Activated CD4-positive, alpha-beta T cell treated with anti-CD3 and anti-CD28 coated beads, Interleukin-2, amount 50 U/mL, for 16 hours (primary cell): ENCODE measurements at places on chromosomes 4 and X.
A peak's percentile ranks its signal among the peaks of the same experiment; 100 is the strongest.

GRCh38 chr4:53307210-53307609 lies 58.7 kb downstream of the SCFD2 start:
- DNase-seq = no peak

- no peak for DNase-seq
Observed at GRCh38 chr4:143699331-143700045, 987 bp downstream of the FREM3 start.

GRCh38 chr4:151702256-151702655 lies 58.6 kb downstream of the GATB start:
- DNase-seq = no peak

DNA sequence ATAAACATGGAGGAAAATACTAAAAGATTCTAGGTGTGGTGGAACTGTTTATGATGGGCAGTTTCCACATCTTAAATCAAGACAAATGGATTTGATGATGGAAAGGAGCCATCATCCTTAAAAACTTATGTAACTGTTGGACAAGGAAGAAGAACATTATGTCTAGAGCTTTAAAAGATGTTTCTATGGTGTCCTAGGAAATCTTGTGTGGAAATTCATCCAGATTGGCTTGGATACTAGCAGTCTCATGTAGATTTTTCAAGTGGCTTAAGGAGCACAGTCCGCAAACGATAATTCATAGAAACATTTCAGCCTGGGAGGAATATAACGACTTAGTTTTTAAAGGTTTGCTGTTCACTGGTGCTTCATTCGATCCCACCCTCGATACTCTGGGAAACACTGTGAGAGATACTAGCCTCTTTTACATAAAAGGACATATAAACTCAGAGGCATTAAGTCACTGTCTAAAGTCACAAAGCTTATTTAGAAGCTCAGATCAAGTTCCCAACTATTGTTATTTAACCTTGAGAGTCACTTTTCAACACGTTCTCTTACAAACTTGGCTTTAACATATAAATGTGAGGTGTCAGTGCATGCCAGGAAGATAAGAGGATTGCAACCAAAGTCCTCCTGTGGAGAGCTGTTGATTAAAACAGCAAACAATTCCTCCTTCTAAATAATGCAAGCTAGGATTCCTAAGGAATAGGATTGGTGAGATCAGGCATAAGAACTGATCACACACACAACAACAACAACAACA lies 135.7 kb upstream of the SCML1 start:
- DNase-seq = no peak

GRCh38 chrX:148610328-148610698 lies 109.9 kb downstream of the AFF2 start:
- DNase-seq = no peak

GRCh38 chr4:139279760-139280620 lies at the start of gene MGARP:
Gene MGARP, minus strand, starts transcription at chr4:139280225. Its CDS starts 67 bp downstream, at chr4:139280158.
- no peak for DNase-seq

DNA sequence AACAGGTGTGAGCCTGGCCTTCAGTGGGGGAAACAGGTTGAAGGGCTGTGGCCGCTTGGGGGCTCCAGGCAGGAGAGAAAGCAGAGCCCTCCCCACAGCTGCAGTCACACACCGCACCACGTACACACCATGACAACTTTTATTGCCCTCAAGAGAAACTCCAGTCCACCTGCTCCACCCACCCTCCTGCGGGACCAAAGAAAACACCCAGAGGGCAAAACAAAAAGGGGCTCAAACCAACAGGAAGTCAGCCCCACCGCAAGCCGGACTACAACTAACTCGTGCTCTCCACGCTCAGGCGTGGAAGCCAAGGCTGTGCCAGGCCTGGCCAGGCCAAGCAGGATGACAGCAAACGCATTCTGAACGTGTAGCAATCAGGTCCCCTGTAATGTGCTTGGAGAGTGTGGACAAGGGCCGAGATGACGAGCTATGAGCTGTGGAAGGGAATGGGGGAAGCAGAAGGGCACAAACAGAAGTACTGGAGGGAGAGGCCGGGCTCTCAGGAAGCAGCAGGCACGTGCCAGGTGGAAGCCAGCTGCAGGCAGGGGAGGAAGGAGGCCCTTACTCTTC lies 12.7 kb downstream of the SLC6A8 start:
- no peak for DNase-seq

GRCh38 chrX:45063319-45064095 lies 137.2 kb downstream of the DIPK2B start:
- no peak for DNase-seq

- no peak for DNase-seq
Observed at GRCh38 chr4:6290769-6291547, 21.3 kb downstream of the WFS1 start.

DNA sequence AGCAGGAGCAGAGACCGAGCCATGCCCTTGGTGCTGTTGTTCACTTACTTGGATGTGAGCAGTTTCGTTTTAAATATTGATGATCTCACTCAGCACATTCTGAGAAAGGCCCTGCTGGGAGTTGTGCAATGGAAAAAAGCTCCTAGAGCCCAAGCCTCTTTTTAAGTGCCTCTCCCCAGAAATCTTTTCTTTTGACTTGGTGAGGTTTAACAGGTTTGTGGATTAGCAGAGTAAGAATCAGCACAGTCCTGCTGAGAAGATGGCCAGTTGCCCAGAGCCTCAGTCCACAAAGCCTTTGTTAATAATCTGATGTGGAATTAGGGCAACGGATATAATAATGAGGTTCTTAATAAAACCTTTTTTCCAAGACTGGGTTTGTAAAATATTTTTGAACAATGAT lies 157.5 kb upstream of the ATP6AP2 start:
- DNase-seq = peak; percentile 50

GRCh38 chrX:127317159-127317558 lies 497.6 kb downstream of the PRR32 start:
- DNase-seq = no peak

GRCh38 chr4:105236916-105237311 lies 90.2 kb downstream of the TET2 start:
- DNase-seq = no peak
